Progenitor cell of endocrine pancreas (in vitro differentiated cells): ENCODE measurements at places on chromosomes 5 and 9. TPM values are rescaled to one million over a fixed set of nuclear protein-coding genes. Genes with fewer than 3 reads are reported as not detected.

ADAMTS2 gene
- 2.1 and 2.5 TPM in 2 replicates for total RNA-seq

STXBP1 gene
- 23.4 and 24.8 TPM in 2 replicates for total RNA-seq

SPATA31C1 gene
- not detected in 2 replicates for total RNA-seq

RBM18 gene
- total RNA-seq: 16.7 and 23.6 TPM in 2 replicates

DNA sequence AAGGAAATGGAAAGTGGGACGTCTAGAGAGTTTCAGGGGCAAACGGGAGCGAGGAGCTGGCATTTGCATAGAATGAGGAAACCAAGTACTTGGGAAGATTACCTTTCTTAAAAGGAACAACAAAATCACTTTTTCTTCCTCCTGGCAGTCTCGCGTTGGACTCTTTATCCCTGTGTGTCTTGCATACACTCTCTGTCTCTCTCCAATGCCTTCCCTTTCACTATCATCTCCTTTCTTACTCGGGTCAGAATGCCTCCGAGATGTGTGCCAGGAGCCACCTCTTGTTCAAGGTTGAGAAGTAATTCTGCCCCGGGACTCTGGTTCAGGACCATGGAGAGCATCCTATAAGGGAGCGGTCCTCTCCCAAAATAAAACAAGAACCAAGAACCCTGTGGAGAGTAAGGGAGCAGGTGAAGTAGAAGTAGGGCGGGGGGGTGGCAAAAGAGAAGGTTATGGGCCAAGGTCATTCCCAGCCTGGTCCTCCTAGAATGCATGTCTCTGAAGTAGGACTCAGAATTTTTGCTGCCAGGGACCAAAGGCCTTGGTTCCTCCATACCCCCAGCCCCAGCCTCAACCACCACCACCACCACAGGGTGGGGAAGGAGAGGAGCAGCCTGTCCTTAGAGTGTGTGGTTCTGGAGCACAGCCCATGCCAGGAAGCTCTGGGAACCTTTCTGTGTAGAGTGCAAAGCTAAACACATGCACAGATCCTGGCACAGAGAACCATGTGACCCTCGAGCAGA is 72.1 kb upstream of the ARAP3 start:
- peak; percentile 44 for DNase-seq
- H3K36me3 ChIP-seq: no peaks in the 10 kb centered on the region
- no peak overlapping the region for H3K27ac ChIP-seq
- H3K27me3 ChIP-seq: peaks cover 60% of the 10 kb centered on the region

DNA sequence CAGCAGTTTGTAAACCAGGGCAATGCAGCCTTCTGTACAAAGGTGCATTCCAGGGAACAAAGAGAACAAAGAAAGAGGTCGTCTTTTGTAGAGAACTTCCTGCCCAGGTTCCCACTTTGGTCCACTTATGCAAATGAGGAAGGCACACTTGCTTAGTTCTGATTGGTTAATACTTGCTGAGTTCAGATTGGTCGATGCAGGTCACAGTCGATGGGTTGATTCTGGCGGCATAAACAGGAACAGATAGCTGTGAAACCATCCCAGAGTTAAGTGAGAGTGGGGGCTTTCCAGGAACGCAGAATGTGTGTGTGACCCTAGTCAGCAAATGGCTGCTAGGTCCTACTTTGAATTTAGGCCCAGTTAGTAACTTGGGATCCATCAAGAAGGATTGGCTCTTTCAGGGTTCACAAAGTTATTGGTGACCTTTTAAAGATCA is 1.8 kb upstream of the ADAMTS13 start:
- H3K27ac ChIP-seq: peak overlapping the region; percentile 79
- peaks cover 30% of the 10 kb centered on the region for H3K4me1 ChIP-seq
- no peaks in the 10 kb centered on the region for H3K27me3 ChIP-seq
- H3K4me3 ChIP-seq: no peak overlapping the region
- H3K36me3 ChIP-seq: peaks cover 2% of the 10 kb centered on the region

GRCh38 chr9:90095682-90096081 is 490.9 kb downstream of the GADD45G start:
- no peak overlapping the region for H3K4me3 ChIP-seq
- H3K36me3 ChIP-seq: no peaks in the 10 kb centered on the region
- no peak for DNase-seq
- H3K27ac ChIP-seq: no peak overlapping the region
- H3K27me3 ChIP-seq: peaks cover 26% of the 10 kb centered on the region

DNA sequence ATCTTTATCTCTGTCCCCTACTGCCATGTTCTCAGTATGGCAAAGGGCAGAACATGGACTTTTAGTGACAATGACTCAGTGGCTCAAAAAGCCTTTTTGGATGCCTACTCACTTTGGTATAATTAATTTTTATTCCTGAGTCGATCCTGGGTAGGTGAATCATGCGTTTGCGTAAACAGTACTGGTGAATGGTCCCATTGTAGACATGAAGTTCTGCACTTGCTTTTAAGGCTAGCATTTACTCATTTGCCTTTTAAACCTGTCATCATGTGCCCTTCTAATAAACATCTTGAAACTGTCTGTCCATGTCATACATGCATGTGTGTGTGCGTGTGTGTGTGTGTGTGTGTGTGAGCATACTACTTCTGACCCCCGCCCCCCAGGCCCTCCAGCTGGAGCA is 223.0 kb downstream of the AUH start:
- peaks cover 1% of the 10 kb centered on the region for H3K4me1 ChIP-seq
- H3K27ac ChIP-seq: no peak overlapping the region
- H3K36me3 ChIP-seq: no peaks in the 10 kb centered on the region
- no peaks in the 10 kb centered on the region for H3K27me3 ChIP-seq
- no peak overlapping the region for H3K4me3 ChIP-seq

DNA sequence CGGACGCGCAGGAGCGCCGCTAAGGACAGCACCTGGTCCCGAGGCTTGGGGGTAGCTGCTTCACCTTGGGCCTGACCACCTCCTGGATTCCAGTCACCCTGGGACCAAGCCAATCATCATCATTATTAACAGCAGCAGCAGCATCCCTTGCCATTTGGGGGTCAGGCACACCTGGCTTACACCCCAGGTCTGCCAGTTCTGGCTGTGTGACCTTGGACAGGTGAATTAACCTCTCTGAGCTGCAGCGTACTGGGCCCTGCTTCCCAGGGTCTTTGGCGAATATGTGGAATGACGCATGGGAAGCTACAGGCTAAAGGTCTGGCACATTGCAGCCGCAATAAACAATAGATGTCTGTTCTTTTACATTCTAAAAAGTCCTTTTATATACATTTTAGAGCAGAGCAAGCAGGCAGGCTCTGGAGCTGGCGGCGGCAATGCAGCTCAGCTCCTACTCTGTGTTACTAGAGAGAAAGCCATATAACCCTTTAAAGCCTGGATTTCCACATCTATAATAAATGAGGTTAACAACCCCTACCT is 97.8 kb upstream of the CPLX2 start:
- DNase-seq: no peak
- H3K27me3 ChIP-seq: peaks cover 67% of the 10 kb centered on the region
- H3K4me3 ChIP-seq: no peak overlapping the region
- no peak overlapping the region for H3K27ac ChIP-seq
- no peaks in the 10 kb centered on the region for H3K4me1 ChIP-seq
- no peaks in the 10 kb centered on the region for H3K36me3 ChIP-seq

DNA sequence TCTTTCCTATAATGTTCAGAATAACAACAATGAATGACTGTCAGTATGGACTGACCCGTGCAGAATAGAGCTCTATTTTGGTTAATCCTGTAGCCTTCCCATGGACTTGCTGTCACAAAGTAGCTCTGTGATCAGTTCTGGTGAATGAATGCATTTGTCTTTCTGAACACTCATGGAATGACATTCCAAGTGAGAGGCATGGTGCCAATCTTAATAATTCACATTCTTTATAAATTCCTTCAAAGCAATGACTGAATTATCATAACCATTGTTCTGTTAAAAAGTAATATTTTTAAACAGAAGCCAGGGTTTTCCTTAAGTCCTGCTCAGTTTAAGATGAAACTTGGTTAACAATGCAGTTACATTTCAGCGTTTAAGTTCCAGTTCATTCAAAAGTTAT is 360.5 kb downstream of the ICE1 start:
- H3K36me3 ChIP-seq: no peaks in the 10 kb centered on the region
- no peaks in the 10 kb centered on the region for H3K27me3 ChIP-seq
- no peak overlapping the region for H3K27ac ChIP-seq
- H3K4me3 ChIP-seq: no peak overlapping the region
- DNase-seq: no peak

GRCh38 chr5:167770461-167770860 is 521.0 kb upstream of the WWC1 start:
- no peaks in the 10 kb centered on the region for H3K36me3 ChIP-seq
- no peak overlapping the region for H3K27ac ChIP-seq
- H3K27me3 ChIP-seq: no peaks in the 10 kb centered on the region
- no peaks in the 10 kb centered on the region for H3K4me1 ChIP-seq
- H3K4me3 ChIP-seq: no peak overlapping the region

DNA sequence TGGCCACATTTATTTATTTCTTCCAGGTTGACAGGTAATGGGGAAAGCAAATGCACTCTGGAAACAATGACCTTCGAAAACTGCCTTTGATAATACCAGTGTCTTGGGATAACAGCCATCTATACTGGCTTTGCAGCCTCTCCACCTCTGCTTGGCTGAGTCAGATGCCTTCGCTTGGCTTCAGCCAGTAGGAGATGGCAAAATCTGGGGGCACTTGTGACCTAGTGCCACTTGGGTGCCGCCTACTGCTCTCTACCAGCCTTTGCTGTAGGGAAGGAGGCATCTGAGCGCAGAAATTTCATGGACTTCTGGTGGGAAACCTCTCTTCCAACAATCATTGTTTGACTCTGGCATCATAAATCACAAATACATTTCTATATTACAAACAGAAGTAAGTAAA is 21.8 kb downstream of the FYB1 start:
- no peak for DNase-seq
- no peaks in the 10 kb centered on the region for H3K36me3 ChIP-seq
- no peak overlapping the region for H3K4me3 ChIP-seq
- H3K4me1 ChIP-seq: no peaks in the 10 kb centered on the region

DNA sequence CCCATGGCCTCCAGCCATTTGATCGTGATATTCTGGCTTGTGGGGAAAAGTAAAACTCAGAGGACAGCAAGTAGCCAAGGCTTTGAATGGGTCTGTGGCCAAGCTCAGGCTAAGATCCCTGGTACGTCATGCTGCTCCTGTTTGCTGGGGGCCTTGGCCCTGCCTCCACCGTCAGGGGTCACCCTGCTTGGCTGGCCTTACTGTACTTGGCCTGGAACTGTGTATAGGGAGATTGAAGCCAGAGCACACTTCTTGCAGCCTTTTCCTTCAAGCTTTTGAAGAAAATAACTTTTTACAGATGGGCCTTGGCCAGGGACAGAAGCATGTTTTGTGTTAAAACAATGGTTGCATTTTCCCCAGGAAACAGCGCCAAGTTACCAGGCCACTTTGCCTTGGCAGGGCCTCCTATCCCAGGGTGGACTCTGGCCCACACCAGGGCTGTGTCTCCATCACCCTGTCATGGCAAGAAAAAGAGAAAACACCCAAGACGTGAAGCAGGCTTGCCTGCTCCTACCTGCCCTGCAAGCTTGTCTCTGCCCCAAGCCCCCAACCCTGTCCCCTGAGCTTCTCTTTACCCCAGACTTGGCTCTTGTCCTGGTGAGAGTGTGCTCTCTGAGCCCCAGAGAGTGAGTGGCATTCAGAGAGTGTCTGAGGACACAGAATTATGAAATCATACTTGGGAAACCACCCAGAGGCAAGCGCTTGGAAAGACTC is 286.9 kb downstream of the GADD45G start:
- no peak overlapping the region for H3K27ac ChIP-seq
- H3K36me3 ChIP-seq: no peaks in the 10 kb centered on the region
- H3K4me3 ChIP-seq: no peak overlapping the region
- no peaks in the 10 kb centered on the region for H3K4me1 ChIP-seq
- H3K27me3 ChIP-seq: peaks cover 3% of the 10 kb centered on the region

- DNase-seq: no peak
- no peaks in the 10 kb centered on the region for H3K27me3 ChIP-seq
- no peak overlapping the region for H3K27ac ChIP-seq
- no peak overlapping the region for H3K4me3 ChIP-seq
Measured at GRCh38 chr9:115551396-115551795, 433.4 kb upstream of the TNC start.

GRCh38 chr5:59519338-59519737 is 374.2 kb downstream of the PDE4D start:
- peaks cover 2% of the 10 kb centered on the region for H3K4me1 ChIP-seq
- no peaks in the 10 kb centered on the region for H3K27me3 ChIP-seq
- peaks cover 3% of the 10 kb centered on the region for H3K36me3 ChIP-seq
- no peak for DNase-seq
- H3K27ac ChIP-seq: no peak overlapping the region

DNA sequence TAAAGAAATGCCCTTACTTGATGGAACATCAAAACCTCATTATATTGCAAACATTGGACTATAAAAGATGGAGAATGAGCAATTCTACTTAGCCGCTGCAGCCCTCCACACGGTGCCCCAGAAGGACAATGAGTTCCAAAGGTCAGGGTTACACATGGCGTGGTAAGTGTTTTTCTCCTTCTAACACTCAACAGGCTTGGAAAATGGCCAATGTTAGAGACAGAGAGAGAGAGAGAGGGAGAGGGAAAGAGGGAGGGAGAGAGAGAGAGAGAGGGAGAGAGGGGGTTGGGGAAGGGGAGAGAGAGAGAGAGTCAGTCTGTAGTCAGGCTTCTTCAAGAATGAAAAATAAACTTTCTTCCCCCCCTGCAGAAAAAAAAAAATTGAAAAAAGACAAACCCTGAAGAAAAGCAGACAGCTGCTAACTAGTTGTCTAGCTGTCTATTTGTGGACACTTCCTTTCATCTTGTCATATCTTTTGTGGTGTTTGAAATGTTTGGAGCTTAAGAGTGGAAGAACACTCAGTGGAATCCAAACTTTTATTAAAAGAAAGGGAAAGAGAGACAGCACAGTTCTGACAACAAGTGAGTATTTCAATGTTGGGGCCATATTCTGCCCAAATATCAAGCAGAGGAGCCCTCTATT is 324.8 kb downstream of the TMEM38B start:
- DNase-seq: no peak
- H3K4me1 ChIP-seq: peaks cover 5% of the 10 kb centered on the region
- no peaks in the 10 kb centered on the region for H3K36me3 ChIP-seq
- no peak overlapping the region for H3K27ac ChIP-seq
- no peaks in the 10 kb centered on the region for H3K27me3 ChIP-seq

- no peak for DNase-seq
- H3K4me1 ChIP-seq: no peaks in the 10 kb centered on the region
- no peaks in the 10 kb centered on the region for H3K27me3 ChIP-seq
- no peak overlapping the region for H3K4me3 ChIP-seq
- H3K27ac ChIP-seq: no peak overlapping the region
Measured at GRCh38 chr5:68000805-68001204, 214.8 kb upstream of the PIK3R1 start.

- DNase-seq: no peak
- H3K27me3 ChIP-seq: no peaks in the 10 kb centered on the region
- peaks cover 3% of the 10 kb centered on the region for H3K36me3 ChIP-seq
- H3K27ac ChIP-seq: no peak overlapping the region
- peaks cover 4% of the 10 kb centered on the region for H3K4me1 ChIP-seq
Measured at GRCh38 chr9:85172001-85172978, 502.8 kb downstream of the NTRK2 start.

DNA sequence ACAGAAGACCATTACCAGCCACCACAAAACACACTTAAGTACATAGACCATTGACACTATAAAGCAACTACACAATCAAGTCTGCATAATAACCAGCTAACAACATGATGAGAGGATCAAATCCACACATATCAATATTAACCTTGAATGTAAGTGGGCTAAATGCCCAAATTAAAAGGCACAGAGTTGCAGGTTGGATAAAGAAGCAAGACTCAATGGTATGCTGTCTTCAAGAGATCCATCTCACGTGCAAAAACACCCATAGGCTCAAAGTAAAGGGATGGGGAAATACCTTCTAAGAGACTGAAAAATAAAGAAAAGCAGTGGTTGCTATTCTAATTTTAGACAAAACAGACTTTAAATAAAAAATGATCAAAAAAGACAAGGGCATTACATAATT is 113.6 kb upstream of the CD180 start:
- no peaks in the 10 kb centered on the region for H3K36me3 ChIP-seq
- DNase-seq: no peak
- no peak overlapping the region for H3K4me3 ChIP-seq
- H3K27me3 ChIP-seq: no peaks in the 10 kb centered on the region
- H3K27ac ChIP-seq: no peak overlapping the region
- peaks cover 2% of the 10 kb centered on the region for H3K4me1 ChIP-seq
